ENCODE measurements at places on chromosomes 1 and 21. TPM values are rescaled to one million over a fixed set of nuclear protein-coding genes. Genes with fewer than 3 reads are reported as not detected.

DNA sequence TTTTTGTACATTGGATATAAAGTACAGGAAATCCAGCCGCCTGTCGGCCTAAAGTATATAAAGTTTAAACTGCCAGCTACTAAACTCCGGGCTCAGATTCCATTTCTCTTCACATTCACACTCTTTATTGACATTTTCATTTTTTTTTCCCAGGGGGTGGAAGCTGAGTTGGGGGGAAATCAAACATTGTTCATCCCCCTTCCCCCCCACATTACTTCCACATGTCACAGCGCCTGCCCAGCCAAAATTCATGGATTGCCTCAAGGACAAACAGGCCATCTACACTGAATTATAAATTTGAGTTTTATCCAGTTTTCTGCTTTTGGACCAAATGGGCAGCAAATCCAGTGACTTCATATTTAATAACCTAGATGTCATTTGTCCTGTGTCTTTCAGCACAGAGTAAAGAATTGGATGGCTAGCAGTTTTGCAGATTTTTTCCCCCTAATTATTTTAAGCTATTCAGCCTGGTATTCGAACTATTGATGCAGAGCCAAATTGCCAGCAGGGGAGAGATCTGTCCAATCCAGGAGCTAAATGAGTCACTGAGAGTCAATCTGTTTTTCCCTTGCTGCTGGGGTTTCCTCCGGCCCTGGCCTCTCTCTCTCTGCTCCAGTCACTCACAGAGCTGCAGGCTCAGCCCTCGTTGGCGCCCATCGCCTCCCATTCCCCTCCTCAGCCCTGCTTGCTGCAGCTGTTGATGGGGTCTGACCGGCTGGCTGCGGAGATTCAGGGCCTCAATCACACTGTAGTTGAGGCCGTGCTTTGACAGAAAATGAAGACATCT, 98.0 kb downstream of the LMO4 start:
- DNase-seq = no peak

DNA sequence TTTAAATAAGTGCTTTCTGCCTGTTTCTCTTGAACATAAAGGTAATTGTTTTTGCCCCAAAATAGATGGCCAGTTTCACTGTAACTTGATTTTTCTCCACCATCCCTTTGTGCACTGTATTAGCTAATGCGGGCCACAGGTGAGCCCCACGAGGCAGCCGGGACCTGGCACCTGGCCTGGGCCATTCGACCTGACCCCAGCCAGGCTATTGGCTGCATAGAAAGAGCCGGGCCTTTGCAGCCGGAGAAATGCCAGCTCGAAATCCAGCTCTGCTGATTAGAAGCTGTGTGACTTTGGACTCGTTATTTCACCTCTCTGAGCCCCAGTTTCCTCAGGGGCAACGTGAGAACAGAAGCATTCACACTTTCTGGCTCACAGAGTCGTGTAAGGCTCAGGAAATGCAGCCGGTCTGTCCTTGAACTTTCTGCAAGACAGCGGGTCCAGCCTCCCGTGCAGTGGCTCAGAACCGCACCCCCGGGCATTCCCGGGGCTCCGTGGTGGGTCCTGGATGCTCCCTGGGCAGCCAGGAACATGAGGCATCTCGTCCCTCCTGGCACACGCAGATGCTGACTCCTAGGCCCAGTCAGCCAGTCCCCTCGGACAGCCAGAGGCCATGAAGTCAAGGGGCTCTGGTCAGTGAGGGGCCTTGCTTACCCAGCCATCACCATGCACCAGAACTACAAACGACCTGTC, 37.4 kb upstream of the ACTRT2 start:
- no peak for DNase-seq

- no peak for DNase-seq
Observed at GRCh38 chr1:90341516-90341915, 346.6 kb downstream of the ZNF326 start.

DNA sequence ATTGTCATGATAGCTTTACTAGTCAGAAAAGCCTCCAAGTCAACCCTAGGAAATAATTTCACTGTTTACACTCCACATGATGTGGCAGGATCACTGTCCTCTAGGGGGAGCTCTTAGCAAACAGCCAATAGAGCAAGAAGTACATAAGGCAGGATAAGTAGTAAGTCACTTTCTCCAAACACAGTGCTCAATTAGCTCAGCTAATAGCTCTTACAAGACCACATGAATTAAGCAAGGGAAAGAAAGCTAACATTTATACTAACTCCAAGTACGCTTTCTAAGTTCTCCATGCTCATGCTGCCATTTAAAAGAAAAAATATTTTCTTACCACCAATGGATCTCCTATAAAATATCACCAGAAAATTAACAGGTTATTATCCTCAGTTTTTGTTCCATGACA, 66.9 kb upstream of the LRIF1 start:
- peak; percentile 52 for DNase-seq

The SYCP1 gene
- not detected for polyA plus RNA-seq

The C1orf74 gene
- 0.70 TPM for polyA plus RNA-seq

Data from naive B cell (primary cell).